ENCODE measurements at places on chromosomes 6 and 20.
A peak's percentile ranks its signal among the peaks of the same experiment; 100 is the strongest.

DNA sequence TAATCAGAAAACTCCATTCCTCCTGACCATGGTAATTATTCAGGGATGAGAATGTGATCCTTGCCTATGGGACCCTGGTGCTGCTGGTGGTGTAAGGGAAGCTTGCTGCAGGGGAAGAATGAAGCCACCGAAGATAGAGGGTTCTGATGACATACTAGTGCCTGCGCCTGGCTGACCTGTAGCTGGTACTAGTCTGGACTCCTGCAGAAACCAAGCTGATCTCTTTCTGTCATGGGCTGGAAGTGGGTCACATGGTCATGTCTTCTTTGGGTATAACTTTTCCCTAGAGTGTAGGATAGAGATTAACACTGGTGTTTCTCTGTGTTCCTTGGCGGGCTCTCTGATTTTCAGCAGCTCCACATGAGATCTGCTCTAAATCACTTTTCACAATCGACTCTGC is 8.6 kb upstream of the SLC4A11 start:
- no peak for DNase-seq

GRCh38 chr6:105867277-105867676 is 218.9 kb upstream of the PRDM1 start:
- peak; percentile 58 for DNase-seq

- DNase-seq: no peak
These were observed 763.2 kb upstream of the FLRT3 start for GRCh38 chr20:15100506-15101160.

DNA sequence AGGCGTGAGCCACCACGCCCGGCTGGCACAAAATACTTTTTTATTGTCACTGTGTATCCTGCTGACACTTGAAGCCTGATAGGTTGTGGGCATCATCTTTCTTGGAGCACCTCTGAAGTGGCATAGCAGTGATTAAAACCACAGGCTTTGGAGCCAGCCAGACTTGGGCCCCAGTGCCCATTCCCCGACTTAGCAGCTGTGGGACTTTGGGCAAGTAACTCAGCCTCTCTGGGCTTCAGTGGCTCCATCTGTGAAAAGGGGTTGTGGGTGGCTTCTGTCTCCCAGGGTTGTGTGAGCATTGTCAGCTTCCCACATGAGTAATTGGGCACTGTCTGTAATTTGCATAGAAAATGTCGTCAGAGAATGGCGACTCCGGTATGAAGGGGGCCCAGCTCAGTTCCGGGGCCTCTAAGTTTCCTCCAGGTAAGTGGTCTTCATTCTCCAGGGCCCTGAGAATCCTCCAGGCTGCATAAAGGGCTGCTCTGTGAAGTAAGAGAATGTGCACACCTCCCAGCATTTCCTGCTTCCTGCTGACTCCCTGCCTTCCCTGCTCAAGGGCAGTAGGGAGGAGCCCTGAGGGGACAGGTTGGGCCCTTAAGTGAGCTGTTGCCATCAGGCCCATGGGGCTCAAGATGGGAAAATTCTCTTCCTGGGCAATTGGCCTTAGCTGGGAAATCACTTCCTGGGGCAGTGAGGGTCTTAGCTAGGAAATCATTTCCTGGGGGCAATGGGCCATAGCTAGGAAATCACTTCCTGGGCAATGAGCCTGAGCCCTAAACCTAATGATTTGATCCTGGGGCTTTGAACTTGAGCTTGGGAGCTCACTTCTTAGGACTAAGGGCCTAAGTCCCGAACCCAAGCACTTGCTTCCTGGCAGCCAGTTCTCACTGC is 27.2 kb downstream of the ARHGAP40 start:
- no peak for DNase-seq

DNA sequence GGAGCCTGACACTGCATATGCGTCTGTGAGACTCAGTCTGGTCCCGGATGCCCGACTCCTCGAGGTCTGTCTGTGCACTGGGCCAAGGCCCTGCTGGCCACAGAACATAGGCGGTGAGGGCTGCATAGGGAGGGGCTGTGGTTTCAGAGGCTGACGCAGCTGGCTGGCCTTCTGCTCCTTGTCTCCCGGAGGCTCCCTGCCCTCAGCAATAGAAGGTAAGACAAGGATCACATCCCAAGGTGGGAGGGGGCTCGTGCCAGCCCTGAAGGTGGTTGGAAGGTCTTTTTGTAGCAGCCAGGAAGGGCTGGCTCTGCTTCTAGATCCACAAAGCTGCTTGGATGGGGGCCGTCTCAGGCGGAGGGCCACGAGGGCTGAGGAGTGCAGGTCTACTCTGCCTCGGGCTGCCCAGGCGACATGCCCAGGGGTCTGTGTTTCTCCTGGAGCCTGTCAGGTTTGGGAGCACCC is 239.8 kb upstream of the SULF2 start:
- DNase-seq: peak; percentile 13

- no peak for DNase-seq
These were observed 51.9 kb downstream of the MEP1A start for GRCh38 chr6:46845126-46845525.

GRCh38 chr6:41626917-41627316 is 11.4 kb upstream of the MDFI start:
- no peak for DNase-seq

GRCh38 chr20:38222231-38222922 is 38.2 kb downstream of the KIAA1755 start:
- no peak for DNase-seq

DNA sequence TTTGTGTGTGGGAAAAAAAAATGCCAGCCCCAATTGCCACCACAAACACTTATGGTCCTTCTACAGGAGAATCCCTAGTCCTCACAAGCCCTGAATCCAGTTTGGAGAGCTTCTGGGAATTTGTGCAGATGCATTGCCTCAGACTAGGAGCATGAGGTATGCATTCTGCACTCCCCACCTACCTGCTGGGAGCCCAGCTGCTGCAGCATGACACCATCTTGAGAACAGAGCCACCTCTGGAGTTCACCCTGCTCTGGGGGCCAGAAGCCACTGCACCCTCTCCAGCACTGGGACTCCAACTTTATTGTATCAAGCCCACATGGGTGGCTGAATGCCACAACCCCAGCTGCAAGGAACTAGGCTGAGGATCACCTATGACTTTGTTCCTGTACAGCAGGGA is 568.5 kb upstream of the ID4 start:
- peak; percentile 9 for DNase-seq

- DNase-seq: no peak
These were observed 176.7 kb upstream of the RSPO3 start for GRCh38 chr6:126941751-126942150.

All from pons (tissue), 1 donor.